ENCODE measurements at places on chromosomes 5 and 9.

- no peak for DNase-seq
Measured at GRCh38 chr5:7751874-7752273, 99.1 kb downstream of the CFAP90 start.

GRCh38 chr9:106731910-106732309, 131.1 kb upstream of the ZNF462 start:
- no peak for DNase-seq

GRCh38 chr5:132500244-132500930, 9.8 kb upstream of the IRF1 start:
- DNase-seq = no peak

- DNase-seq = no peak
Measured at GRCh38 chr9:751137-752051, 90.1 kb upstream of the DMRT1 start.

DNA sequence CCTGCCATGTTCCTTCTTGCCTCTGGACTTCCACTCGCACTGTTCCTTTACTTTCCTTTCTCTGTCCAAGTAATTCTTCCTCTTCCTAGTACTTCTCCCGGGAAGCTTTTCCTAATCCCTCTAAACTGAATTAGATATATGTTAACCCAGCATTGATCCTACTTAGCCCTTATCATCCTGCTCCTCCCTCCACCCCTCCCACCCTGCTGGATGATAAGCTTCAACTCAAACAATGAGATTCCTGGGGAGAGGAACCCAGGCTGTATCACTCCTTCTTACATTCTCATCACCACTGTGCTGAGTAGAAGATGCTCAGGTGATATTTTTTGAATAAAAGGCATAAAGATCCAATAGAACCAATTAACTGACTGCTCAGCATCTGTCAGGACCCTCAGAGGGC, 45.7 kb downstream of the CDK5RAP2 start:
- DNase-seq = no peak

DNA sequence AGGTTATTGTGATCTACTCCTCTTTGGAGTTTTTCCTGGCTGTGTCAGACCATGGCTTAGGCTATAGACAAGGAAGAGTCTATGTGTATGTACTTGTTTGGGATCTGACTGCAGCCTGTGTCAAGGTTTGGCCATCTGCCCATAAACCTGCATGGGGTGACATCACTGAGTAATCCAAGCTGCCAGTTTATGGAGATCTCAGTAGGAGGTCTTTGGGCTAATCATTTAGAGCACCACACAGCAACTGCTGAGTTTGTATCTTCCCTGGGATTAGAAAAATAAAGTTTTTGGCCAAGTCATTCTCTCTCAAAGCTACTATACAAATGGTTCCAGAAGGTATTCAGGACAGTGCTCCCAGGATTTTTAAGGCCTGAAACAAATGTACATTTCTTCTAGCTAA, 65.5 kb upstream of the HSPB3 start:
- DNase-seq = no peak

DNA sequence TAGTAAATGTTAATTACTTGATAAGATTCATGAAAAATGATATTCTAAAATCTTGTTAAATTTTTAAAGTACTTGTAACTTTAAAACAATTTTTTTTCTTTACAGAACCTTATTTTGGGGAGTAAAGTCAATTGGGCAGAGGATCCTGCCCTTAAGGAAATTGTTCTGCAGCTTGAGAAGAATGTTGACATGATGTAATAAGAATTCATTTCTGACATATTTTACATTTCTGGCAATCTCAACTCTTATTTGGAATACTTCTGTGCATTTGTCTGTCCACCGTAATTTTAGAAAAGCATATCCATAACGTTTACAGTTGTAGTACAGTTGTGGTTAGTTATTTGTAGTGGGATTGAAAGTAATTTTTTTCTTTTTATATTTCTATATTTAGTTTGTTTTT, 20.2 kb downstream of the CENPH start:
- no peak for DNase-seq

DNA sequence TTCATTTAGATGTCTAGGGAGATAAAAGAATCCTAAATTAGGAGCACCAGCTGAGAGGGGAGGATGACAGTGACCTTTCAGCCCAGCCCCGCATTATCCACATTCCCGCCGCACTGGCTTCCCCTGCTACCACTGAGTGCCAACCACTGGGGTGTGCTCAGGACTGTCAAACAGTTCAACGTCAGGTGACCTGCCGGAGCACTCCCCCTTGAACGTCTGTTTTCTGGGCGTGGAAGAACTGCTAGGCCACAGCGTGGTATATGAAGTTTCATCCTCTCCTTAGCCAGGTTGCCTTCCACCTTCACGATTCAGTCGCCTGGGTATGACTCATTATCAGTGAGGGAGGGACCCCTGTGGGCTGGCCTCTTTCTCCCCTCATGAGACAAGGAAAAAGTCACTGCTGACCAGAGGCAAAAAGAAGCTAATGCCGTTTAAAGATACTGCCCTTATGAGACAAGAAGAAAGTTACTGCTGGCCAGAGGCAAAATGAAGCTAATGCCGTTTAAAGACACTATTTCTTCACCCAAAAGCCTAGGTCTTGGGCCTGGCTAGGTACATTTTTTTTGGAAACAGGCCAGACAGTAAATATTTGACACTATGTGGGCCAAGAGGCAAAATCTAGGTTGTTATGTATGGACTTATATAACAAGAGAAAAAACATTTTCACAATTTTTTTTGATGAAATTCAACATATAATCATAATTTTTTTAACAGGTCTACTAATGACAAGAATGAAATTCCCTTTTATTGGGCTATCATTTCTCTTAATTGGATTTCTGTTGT, 4.6 kb downstream of the NMRK1 start:
- no peak for DNase-seq

DNA sequence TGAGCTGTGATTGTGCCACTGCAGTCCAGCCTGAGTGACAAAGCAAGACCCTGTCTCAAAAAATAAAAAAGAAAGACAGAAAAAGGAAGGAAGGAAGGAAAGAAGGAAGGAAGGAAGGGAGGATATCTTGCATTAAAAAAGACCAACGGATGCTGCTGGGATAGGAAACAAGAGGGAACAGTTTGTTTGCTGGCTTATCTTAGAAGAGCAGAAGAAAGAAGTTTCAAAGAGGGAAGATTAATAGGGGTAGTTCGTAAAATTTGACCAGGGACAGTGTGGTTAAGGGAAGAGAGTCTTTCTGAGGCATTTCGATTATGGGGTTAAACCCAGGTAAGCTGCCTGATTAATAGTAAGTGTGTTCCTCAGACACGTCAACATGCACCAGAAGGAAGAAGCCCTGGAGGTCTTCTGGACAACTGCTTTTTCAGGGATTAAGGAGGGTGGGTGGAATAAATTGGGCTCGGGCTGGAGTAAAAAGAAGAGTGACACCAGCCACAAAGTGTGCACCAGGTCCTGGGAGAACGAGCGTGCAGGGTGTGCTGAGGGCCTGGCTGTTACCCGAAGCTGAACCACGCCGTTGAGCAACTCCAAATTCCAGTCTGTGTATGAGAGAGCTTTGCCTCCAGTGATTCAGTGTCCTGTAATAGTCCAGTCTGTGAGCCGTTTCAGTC, 24.8 kb downstream of the FYB1 start:
- no peak for DNase-seq

DNA sequence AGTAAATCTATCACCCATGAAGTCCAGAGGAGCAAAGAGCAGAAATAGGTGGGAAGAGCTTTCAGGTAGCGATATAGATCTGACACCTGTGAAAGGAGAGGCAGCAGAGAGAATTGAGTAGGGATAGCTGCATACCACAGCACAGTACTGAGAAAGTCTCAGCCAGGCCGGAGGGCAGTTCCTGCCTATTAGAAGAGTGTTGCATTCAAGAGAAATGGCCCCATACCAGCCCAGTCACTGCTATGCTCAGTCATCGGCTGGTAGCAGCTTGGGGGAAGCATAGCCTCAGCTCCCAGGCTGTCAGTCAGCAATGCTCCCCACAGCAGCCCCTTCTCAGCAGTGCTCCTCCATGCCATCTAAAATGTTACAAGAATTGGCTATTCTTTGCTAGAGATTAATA, 285.1 kb upstream of the CDH6 start:
- DNase-seq = no peak

DNA sequence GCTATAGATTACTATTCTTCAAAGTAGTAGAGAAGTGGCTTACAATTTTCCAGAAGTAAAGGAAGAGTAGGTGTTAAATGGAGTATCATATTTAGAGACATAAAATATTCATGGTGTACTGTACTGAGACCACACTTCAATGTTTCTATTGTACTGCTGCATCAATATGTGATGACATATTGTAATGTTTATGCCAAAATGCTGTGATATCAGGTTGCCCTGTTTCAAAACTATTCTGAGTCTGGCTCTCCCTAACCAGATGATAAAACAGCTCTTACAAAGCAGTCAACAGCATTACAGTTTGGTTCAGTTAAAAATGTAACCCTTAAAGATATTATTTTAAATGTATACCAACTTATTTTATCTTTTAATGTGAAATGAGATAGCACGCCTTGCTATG, 30.8 kb upstream of the ACOT12 start:
- no peak for DNase-seq

GRCh38 chr5:64980176-64980575, 211.4 kb downstream of the CWC27 start:
- DNase-seq = no peak

DNA sequence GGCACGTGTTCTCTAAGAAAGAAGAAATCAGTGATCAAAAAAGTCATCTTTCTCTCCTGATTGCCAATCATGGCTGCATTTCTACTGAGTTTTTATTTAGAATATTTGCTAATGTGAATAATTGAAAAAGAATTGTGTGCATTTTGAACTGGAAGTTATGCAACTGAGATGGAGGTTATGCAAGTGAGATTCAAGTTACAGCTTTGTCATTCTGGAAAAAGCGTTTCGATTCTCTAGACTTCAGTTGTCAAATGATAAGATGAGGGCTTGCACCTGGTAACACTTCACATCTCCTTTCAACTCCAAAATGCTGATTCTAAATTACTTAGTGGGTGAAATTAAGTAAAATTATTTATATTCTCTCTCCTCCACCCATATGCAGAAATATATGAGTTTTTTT, 36.4 kb downstream of the C6 start:
- no peak for DNase-seq

GRCh38 chr5:169173372-169173771, 127.6 kb downstream of the SLIT3 start:
- no peak for DNase-seq

DNA sequence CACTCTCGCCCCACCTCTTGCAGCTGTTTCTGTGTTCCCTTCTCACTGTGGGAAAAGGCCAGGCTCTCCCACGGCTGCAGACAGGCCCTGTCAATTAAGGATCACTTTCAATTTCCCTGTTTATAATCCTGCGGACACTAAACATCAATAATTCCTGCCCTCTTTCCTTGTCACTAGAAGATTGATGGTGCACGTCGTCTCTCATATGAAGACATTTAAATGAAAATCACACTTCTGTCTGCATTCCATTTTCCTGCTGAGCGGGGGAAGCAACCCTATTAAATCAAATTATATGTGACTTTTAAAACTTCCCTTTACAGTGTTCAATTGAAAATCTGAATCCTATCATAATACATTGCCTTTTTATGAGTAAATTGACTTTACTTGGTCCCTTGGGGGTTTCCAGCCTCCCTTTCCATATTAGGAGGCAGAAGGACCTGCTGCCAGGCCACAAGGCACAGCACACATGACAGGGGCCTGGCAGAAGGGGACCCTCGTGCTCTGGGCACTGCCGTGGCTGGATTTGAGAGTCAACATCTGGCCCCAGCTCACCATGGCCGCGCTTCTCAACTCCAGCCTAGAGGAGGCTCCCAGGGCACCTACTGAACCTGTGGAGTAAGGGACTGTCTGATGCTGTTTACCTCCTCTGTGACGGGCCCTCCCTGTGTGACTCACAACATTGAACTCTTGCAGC, 311.0 kb upstream of the IRX4 start:
- DNase-seq = no peak

GRCh38 chr9:134929193-134930158, 11.8 kb upstream of the FCN1 start:
- DNase-seq = no peak

DNA sequence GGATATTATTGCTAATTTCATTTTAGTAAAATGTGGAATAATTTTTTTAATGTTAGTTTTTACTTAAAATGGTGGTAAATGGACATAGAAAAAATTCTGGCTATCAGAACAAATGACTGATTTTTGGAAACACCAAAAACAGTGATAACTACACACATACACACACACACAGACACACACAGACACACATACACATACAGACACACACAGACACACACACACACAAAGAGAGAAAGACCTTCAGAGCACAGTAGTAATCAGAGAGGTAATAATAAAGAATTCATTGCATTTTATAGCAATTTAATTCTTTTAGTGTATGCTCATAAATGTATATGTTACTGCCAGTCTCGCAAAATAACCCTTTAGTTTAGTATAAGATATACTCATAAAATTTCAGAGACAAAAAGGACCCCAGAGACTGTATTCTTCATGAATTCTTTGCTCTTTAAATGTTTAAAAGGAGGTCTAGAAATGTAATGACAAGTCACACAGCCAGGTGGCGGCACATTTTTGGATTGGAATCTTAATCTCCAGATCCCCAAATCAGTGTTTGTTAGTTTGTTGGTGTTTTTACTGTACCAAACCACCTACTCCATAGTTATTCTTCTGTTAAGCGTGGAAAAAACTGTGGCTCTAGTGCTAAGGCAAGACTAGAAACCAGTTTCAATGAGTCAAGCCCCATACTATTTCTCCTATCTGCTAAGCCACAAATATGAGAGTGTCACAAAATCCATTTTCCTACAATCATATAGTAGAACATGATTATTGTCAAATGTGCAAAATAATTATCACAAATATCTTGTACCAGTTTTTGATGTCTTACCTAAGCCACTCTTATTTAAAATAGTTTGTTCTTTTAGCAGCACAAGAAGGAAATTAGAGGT, 109.9 kb downstream of the EDIL3 start:
- no peak for DNase-seq

- DNase-seq = no peak
Measured at GRCh38 chr9:122015170-122015821, 77.8 kb downstream of the TTLL11 start.

DNA sequence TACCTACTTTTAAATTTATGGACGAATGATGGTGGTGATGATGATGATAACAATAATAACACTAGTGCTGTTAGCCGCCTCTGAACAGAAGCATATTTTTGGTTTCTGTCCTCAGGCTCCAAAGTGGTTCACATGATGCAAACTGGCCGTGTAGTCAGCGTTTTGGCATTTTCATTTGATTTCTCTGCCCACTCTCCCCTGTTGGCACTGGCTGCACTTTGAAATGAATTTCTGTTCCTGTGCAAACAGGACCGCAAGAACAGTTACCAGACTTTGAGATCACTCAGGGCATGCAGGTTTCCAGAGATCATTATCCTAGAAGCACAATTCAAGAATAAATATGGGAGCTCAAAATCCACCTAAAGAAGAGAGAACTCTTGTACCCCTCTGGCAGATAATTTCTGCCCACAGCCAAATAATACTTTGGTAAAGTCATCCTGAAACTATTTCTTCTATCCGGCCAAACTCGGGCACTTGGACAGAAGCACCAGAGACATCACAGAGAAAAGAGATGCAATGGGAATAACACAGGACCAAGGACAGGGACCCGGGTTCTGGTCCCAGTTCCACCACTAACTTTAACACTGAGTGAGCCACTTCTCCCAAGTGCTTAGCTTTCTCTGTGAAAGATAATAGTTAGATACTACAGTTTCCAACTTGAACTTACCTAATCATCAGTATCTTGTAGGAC, 201.7 kb upstream of the PTGER4 start:
- no peak for DNase-seq

Data from left forelimb (tissue), 1 donor.